RPMI7951 (cell line): ENCODE measurements at places on chromosomes 16 and 17.

GRCh38 chr17:29573871-29574731 is 5.6 kb downstream of the TP53I13 start:
- no peak for DNase-seq

GRCh38 chr17:57925361-57925990 is 29.7 kb downstream of the CUEDC1 start:
- peak; percentile 52 for DNase-seq

- DNase-seq = no peak
Observed at GRCh38 chr17:74190807-74191406, 12.6 kb upstream of the RPL38 start.

DNA sequence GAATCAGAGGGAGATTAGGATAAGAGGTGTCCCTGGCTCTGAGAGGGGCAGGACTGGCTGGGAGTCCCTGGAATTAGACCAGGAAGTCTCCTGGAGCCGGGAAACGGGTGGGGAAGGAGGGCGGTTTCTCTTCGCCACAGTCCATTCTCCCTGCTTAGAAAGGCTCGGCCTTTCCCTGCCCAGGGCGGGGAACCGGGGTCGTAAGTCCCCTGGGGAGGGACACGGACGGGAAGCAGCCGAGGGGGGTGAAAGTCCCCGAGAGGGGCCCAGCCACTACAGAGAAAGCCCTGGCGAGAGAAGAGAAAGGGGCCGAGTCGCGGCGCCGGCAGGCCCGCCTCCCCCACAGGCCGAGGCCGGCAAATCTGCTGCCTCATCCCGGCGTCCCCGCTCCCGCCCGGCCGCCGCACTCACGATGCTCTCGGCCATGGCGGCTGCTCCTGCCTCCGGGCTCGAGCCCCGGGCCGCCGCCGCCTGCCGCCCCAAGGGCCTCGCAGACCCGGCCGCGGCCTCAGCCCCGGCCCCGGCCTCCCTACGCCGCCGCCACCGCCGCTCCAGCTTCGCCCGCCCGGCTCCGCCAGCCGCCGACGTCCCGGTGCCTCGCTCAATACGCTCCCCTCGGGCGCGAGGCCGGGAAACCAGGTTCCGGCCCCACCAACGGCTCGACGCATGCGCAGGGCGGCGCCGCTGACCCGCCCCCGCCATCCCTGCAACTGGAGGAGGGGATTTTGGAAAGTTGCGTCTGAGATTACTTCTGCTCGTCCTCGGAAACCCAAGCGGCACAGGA is at the start of the genes NPLOC4 and TSPAN10:
Gene NPLOC4, minus strand, starts transcription at position 608 of the 784 bp plus-strand sequence. Its CDS starts 182 bp downstream, at position 426.
Gene TSPAN10, plus strand, starts transcription at position 692 of the 784 bp plus-strand sequence. CDS start 5,217 bp downstream, outside the sequence.
- DNase-seq = peak; percentile 80

DNA sequence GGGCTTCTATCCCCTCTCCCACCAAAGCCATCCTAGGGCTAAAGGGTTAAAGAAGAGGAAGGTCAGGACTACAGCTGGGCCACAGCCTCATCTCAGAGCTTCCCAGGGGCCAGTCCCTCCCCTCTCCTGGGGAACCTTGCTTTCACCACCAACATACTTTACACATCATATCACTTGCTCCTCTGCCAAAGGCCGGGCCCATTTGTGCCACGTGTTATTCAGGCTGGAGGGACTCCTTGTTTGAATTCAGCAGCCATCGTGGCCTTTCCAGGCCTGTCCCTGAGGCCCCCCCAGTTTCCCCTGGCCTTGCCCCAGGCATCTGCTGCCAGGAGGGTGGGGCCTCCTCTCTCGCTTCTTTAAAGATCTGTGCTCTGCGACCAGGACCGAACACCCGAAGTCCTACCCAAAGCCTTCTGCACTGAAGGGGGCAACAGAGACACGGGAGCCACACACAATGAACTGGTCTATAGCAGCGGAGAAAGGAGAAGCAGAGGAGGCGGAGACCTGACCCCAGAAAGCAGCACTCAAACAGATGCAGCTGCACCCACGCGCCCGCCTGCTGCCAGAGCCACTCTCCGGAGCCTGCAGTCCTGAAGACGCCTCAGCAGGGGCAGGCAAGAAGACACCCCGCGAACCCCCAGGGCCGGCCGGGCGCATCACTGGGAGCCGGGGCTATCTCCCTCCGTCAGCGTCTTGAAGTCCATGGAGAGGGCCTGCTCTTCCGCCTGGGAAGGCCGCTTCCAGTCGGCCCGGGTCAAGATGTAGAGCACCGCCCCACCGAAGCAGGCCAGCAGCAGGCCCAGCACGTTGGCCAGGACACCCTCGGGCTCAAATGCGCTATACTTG is 12.1 kb downstream of the CYB561 start:
- DNase-seq = peak; percentile 86
